ENCODE measurements at places on chromosomes 6 and 20. TPM values are rescaled to one million over a fixed set of nuclear protein-coding genes. Genes with fewer than 3 reads are reported as not detected.

PLCB4 gene
- 7.9 TPM for total RNA-seq

EYA4 gene
- total RNA-seq: 6.0 TPM

BPIFB4 gene
- total RNA-seq: not detected

PDE10A gene
- total RNA-seq: 6.0 TPM

OR2H1 gene
- not detected for total RNA-seq
